Bone marrow (tissue), 2 donors: ENCODE measurements at places on chromosomes 5 and 9.

DNA sequence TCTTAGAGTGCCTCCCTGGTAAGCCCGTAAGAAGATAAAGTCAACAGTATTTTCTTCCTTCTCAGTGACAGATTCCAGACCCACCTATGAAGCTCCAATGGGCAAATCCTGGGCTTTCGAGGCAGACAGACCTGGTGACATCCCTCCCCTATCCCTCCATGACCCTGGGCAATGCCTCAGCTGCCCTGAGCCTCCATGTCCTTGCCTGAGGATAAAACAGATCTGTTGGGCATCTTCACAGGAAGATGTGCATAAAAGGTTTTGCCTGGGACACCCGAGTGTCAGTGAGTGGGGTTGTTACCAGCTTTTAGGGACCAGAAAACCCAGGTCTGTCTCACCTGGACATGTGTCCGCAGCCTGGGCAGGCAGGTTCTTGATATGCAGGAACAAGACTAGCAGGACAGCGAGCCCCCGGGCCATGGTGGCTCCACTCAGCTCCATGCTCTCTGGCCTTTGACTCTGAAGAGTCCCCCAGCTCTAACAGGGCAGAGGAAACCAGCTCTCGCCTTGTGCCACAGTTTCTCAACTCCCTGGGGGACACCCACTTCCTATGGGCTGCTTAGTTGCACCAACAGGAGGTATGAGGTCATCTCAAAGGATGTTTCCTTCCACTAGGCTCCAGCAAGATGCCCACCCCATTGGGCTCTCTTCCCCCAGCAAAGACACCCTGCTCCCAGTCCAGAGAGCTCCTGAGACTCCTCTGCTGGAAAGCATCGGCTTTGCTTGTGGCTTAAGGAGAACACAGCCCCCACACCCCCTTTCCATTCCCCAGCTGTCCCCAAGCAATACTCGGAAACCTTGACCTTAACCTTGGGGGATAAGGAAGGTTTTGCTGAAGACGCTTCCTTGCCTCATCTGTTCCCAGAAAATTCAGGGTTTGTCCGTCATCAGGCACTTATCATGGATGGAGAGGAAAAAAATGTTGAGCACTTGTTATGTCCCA, at the start of gene FCN1:
TSS of gene FCN1 (minus strand) at position 482 of the 943 bp plus-strand sequence. CDS start at position 441, 41 bp downstream.
- DNase-seq = no peak

DNA sequence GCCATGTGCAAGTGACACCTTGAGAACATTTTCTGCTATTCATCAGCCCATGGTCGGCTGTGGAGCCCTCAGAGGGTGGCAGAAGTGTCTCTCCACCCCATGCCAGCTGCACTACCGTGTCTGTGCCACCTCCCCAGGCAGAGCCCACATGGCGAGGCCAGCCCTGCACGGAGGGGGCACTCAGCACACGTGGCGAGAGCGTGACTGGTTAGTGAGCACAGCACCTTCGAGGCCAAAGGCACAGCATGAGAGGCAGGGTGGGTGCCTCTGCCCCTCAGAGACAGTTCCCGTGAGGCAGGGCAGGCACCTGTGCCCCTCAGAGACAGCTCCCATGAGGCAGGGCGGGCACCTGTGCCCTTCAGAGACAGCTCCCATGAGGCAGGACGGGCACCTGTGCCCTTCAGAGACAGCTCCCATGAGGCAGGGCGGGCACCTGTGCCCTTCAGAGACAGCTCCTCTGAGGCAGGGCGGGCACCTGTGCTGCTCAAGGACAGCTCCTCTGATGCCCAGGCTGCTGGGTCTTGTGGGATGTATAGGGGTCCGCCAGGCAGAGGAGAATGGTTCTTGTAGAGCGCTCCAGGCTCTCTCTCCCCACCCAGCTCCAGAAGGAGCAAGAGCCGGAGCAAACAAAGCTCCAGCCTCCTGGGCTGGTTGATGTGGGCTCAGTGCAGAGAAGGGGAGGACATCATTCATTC, 179.8 kb upstream of the PPP1R26 start:
- no peak for DNase-seq

GRCh38 chr5:95081500-95081960, 203.4 kb downstream of the MCTP1 start:
- DNase-seq = peak; percentile 92

- no peak for DNase-seq
These were observed 115.8 kb upstream of the ICE1 start for GRCh38 chr5:5306696-5307095.
